ENCODE measurements at places on chromosomes 3 and 15. TPM values are rescaled to one million over a fixed set of nuclear protein-coding genes. Genes with fewer than 3 reads are reported as not detected.
A peak's percentile ranks its signal among the peaks of the same experiment; 100 is the strongest.

KBTBD13 gene
- total RNA-seq, result not detected

GP5 gene
- total RNA-seq, result 0.08 TPM

GPR149 gene
- total RNA-seq, result not detected

RLBP1 gene
- not detected for total RNA-seq

CHDH gene
- total RNA-seq, result 0.69 TPM

FHIT gene
- total RNA-seq, result 0.66 TPM

TM4SF18 gene
- not detected for total RNA-seq

ARGFX gene
- not detected for total RNA-seq

CHRNA5 gene
- 5.2 TPM for total RNA-seq

CEMIP gene
- 0.30 TPM for total RNA-seq

DMXL2 gene
- total RNA-seq, result 3.0 TPM

GRCh38 chr3:90026406-90026805 is 919.0 kb downstream of the EPHA3 start:
- no peak for DNase-seq

- no peak for DNase-seq
Observed at GRCh38 chr3:12194669-12195161, 36.0 kb upstream of the TIMP4 start.

DNA sequence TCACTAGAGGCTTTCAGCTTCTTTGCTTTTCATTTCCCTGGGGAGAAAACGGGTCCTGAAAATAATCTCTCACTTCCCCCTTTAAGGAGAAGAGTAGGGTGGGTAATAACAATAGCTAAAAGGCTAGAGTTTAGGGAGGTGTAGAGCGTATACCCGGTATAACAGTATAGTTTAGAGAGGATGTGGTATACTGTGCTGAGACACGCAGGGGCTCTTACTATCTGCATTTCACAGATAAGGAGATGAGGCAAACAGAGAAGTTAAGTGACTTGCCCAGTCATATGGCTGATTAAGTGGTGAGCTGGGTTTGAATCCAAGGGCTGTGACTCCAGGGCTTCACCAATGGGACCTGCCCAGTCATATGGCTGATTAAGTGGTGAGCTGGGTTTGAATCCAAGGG is 15.0 kb upstream of the KCNMB3 start:
- no peak for DNase-seq

DNA sequence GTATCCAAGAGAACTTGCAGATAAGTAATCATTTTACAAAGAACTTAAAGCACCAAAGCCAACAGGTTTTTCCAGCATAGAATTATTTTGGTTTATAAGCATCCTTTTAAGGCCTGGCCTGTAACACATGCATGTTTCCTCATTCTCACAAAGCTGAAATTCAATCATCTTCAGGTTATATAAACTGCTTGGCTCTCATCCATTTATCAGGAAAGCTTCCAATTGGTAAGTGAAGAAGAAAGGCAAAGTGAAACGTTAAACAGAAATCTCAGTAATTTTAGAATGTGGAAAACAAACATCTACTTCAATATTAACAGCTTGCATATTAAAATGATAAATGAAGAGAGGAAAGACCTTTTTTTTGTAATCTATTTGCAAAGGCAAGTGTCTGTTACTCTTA is 1.6 kb downstream of the SERP1 start:
- no peak for DNase-seq

- DNase-seq, result no peak
Observed at GRCh38 chr3:1830851-1831250, 267.8 kb upstream of the CNTN4 start.

DNA sequence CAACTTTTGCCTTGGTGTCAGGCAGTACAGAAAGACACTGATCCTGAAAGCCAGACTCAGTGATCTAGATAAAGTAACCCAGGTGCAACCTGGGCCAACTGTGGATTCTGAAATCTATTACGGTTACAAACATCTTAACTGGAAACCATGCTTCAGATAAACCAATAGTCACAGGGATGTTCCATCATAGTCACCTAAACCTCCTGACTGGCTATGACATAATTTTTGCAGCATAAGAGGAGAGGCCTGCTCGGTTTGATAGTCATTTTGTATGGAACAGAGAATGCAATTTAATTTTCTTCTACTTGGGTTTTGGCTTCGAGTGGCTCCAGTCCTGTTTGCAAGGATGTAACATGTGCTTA is 3.7 kb downstream of the SLCO3A1 start:
- no peak for DNase-seq

DNA sequence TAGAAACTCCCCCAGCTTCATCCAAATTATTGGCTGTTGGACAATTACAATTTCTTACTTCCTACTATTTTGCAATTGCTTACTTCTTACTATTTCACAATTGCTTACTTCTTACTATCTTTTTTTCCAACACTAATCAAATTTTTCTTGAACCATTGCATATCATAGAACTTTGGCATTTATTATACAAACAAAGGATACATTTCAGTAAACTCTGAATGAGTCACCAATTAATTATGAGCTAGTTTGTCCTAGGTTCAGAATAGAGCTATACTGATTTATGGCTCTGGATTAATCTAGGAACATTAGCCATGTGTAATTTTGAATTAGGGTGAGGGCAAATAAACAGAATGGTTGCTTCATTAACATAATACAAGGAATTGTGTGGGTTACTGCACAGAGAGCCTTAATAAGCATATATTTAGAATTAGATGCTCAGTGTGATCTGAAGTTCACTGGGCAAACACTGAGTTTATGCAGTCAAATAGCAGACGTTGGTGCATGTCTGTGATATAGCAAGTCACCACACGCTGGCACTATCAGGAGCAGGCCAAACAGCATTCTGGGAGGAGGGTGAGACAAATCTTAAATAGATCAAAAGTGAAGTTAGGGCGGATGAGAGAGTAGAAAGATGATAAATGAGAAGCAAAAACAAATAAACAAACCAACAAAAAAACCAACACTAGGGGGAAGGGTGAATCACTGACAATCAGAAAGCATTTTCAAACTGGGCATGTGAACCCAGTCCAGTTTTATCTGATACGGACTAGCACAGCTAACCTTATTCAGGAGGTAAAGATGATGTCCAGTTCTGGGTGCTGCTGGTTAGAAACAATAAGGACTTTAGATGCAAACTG is 21.5 kb downstream of the GABRR3 start:
- DNase-seq, result no peak

GRCh38 chr15:39835550-39835949 is 52.9 kb upstream of the FSIP1 start:
- DNase-seq, result no peak

DNA sequence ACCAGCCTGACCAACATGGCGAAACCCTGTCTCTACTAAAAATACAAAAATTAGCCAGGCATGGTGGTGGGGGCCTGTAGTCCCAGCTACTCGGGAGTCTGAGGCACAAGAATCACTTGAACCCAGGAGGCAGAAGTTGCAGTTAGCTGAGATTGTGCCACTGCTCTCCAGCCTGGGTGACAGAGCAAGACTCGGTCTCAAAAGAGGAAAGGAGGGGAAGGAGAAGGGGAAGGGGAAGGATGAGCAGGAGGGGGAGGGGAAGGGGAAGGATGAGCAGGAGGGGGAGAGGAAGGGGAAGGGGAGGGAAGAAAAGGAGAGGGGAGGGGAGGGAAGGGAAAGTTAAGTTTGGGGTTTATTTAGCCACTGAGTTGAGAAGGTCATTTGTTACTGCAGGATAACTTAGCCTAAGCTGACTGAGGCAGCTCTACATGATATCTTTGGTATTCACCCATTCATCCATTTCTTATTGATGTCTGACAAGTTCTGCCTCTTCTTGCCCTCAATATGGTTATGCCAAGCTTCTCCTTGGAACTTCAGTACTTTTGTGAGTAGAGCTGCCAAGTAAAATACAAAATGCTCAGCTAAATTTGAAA is 15.9 kb upstream of the ABHD2 start:
- no peak for DNase-seq

- no peak for DNase-seq
Observed at GRCh38 chr3:151912028-151912427, 38.6 kb downstream of the SUCNR1 start.

DNA sequence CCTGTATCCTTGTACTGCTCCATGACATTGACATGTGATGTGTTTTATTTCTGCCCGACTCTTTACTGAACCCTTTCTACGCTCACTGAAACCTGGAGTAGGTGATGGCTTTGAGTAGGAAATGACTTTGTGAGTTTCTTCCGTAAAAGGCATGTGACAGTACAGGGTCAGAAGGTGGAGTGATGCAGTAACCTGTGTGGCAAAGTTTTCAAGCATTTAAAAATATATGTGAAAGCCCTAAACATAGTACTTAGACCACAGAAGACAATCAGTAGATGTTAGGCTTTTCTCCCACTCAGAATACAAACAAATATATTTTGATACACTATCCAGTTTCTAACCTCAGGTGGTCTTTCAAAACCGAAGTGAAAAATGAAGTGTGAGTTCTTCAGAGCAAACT is 31.3 kb upstream of the SACM1L start:
- DNase-seq, result no peak

DNA sequence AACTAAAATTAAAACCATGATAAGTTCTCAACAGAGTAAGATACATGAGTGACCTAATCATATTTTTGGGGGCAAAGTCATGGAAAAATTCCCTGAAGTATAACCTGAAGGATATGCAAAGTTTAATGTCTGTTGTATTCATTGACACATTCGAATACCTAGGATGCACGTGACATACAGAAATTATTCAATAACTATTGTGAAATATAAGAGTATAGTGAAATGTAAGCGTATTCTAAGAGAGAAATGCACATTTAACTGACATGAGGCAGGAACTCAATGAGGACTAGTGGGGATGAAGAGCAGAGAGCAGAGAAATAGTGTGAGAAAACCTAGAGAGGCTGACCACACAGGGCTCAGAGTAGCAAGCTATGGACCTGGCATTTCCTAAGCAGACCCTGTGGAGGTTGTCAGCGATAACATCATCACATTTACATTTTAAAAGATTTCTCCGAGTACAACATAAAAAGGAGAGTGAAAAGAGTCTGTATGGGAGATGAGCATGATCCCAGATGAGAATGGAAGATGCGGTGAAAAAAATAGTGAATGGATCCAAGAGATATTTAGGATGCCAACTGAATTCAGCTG is 588.8 kb downstream of the MAGI1 start:
- no peak for DNase-seq

GRCh38 chr15:83012076-83012426 is 612 bp upstream of the C15orf40 start:
- DNase-seq, result no peak

DNA sequence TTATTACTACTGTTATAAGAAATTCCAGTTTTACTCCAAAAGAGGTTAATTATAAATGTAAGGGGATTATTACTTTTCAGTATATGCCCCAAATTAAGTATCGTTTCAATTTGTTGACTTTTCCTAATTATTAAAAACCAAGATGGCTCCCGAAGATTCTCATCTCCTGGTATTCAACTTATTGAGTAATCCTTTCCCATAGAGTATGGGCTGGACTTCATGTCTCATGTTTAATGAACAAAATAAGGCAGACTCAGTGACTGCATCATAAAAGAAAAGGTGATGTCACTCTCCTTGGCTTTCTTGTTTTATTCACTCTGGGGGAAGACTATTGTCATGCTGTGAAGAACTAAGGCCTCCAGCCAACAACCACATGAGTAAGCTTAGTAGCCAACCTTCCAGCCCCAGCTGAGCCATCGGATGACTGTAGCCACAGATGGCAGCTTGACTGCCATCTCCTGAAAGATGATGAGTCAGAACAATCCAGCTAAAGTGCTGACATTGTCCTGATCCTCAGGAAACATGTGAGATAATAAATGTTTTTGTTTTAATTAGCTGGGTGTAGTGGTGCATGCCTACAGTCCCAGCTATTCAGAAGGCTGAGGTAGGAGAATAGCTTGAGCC is 17.3 kb downstream of the IGF2BP2 start:
- DNase-seq, result no peak

DNA sequence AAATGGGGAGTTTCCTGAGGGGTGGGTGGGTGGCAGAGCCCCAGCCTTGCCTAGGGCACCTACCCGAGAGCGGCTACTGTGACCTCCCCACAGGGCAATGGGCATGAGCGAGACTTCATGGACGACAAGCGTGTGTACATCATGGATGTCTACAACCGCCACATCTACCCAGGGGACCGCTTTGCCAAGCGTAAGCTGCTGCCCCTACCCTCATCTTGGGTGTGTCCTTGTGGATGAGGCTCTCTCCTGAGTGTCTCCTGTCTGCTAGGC is 22.6 kb downstream of the HDAC11 start:
- no peak for DNase-seq

GRCh38 chr3:151197981-151198767 is 4.8 kb downstream of the GPR171 start:
- no peak for DNase-seq

GRCh38 chr15:98419173-98419780 is 229.1 kb upstream of the IGF1R start:
- no peak for DNase-seq

GRCh38 chr15:41513506-41514227 is at the start of gene LTK:
LTK (minus strand) TSS chr15:41513827; CDS start chr15:41513709, 118 bp downstream.
- DNase-seq, result peak; percentile 17

DNA sequence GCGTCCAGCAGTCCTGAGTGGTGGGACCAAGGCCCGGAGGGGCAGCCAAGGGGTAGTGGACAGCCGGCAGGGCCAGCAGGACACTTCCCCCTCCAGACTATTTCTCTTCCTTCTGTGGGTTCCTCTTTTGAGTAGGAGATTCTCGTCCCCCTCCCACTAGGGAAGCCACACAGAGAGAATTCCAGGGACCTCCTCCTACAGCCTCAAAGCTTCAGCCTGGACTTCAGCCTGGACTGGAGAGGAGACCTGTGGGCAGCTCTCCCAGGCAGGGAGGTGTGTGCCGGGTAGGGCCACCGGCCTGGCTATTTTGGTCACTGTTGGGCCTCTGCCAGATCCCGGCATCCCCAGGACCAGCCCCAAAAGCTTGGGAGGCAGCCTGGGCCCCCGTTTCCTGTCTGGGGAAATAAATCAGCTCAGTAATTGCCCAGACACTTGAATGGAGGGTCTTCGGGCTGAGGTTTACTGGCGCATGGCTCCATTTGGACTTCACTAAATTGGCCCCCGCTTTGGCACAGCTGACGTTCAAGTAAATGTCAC is 1.3 kb downstream of the SLC6A6 start:
- no peak for DNase-seq

DNA sequence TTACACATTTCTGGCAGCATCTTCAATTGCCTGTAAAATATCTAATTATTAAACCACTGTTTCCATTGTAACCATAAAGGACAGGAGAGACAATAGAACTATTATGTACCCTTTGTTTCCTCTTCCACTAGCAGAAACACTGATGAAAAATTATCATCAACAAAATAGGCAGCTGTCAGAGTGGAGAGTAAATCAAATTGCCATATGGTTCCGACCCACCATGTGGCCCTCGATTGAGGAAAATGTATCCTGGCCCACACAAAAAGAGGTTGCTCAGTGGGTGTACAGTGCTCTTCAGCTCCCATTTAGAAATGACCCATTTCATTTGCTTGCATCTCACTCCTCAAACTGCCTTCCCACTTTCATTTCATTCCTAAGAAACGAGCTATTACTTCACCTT is 570.6 kb upstream of the UBE2E2 start:
- DNase-seq, result no peak

- no peak for DNase-seq
Observed at GRCh38 chr3:72255191-72255590, 470.2 kb upstream of the PROK2 start.

DNA sequence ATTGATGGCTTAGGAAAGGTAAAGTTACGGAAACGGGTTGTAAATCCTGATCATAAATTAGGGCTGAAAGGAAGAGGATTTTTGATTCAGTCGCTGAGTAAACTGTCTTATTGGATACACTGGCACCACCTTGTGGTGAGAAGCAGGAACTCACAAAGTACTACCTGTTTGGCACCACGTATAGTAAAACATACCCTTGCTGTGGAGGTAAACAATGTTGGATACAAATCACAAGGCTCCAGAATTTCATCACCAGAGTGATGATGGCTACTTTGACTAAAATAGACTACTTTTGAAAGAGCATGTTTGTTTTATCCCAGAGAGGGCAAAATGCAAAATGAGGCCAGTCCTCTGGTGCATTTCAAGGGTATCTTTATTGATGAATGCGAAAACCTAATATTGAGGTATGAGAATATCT is 216.9 kb downstream of the IGSF11 start:
- no peak for DNase-seq

Measured in activated T-cell treated with anti-CD3 and anti-CD28 coated beads, Interleukin-2, amount 50 U/mL, for 4 hours (primary cell).